ENCODE measurements at places on chromosomes 3 and 15.

GRCh38 chr3:37279236-37279635 is 104.9 kb upstream of the LRRFIP2 start:
- DNase-seq = no peak

DNA sequence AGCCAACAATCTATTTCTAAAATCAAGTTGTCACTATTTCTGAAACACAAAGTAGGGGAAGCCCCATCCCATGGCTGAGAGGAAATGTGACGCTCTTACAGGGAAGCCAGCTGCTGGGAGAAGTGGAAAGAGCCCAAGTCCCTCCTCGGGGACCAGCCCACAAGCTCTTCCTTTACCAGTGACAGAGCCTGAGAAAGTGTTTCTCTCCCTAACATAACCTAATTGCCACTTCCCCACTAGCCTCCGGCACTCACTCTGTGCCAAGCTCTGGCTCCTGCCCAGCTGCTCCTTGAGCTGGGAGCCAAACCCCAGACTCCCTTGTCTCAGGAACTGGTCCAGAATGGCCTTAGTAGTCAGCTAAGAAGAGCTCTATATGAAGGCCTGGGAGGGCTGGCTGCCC is 42.9 kb downstream of the TNFAIP8L3 start:
- DNase-seq = no peak

DNA sequence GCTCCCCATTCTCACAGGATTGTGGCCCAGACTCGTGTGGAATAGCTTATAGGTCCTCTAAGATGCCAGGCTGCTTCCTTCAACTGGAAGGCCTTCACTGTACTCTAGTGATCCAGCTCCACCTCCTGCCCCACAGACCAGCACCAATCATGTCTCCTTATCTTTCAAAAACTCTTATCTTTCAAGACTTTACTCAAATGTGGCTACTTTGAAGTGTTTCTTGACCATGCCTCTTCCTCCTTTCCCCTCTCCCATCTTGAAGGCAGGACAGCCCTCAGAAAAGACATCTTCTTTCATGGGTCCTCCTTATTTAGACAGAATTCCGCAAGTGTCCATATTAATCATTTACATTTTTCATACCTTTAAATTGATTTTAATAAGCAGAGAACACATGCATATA is 142.3 kb downstream of the CHST2 start:
- DNase-seq = no peak

DNA sequence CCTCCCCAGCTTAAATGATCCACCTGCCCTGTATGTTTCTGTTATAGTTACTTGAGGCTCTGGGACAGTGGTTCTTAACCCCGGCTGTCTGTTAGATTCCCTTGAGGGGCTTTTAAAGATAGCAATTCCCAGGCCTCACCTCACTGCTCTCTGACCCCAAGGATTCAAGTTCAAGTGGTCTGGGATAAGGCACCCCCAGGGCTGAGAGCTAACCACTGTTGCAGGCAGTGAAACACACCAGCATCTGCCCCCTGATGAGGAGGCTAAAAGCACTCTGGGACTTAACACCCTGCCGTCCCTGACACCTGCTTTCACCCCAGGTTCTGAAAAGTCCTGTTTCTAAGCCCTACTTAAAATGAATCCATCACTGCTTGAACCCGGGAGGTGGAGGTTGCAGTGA is 103.7 kb downstream of the LRRK1 start:
- no peak for DNase-seq

GRCh38 chr3:137772214-137772955 is 8.3 kb downstream of the SOX14 start:
- no peak for DNase-seq

DNA sequence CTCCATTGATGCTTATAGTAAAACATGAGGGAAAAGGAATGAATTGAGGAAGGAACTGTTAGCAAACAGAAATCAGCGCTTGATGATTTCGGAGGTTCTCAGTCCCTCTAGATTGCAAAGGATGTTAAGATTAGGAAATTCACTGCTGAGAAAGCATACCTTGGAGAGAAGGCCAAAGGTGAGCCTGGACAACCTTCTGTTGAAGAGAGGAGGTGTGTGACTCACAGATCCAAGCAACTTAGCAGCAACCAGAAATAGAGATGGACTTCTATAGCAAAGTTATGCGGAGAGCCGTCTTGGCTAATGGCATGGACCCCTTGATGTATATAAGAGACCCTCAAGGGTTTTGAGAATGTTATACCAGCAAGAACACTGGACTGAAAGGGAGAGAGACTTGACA is 114.3 kb downstream of the EEFSEC start:
- no peak for DNase-seq

Measured in T-helper 1 cell (primary cell).